Skin of body (tissue), 3 donors: ENCODE measurements at places on chromosomes 7 and 10. TPM values are rescaled to one million over a fixed set of nuclear protein-coding genes. Genes with fewer than 3 reads are reported as not detected.

The SNX10 gene
- 5.8 TPM for total RNA-seq

The AGBL3 gene
- total RNA-seq = 2.0 TPM

The GIMAP1 gene
- total RNA-seq = 1.3 TPM

The SPDYE8 gene
- 0.10 TPM for total RNA-seq

The ODAD2 gene
- 0.69 TPM for total RNA-seq

The NME8 gene
- total RNA-seq = 0.79 TPM

The CCZ1 gene
- total RNA-seq = 44.8 TPM

The SGMS1 gene
- total RNA-seq = 102 TPM

The SLC16A9 gene
- total RNA-seq = 6.5 TPM

The SPDYE1 gene
- total RNA-seq = 0.10 TPM

The SAP25 gene
- 0.39 TPM for total RNA-seq

The PNLIPRP1 gene
- total RNA-seq = not detected

The HOXA9 gene
- total RNA-seq = 9.6 TPM

The WNT8B gene
- total RNA-seq = not detected

The TEX47 gene
- total RNA-seq = not detected

The NUTM2A gene
- 0.59 TPM for total RNA-seq

The CH25H gene
- 4.1 TPM for total RNA-seq

The PRKCQ gene
- total RNA-seq = 2.7 TPM
